ENCODE measurements at places on chromosomes 4 and X.

- DNase-seq, result peak; percentile 11
Measured at GRCh38 chr4:54391104-54391503, 162.0 kb downstream of the PDGFRA start.

DNA sequence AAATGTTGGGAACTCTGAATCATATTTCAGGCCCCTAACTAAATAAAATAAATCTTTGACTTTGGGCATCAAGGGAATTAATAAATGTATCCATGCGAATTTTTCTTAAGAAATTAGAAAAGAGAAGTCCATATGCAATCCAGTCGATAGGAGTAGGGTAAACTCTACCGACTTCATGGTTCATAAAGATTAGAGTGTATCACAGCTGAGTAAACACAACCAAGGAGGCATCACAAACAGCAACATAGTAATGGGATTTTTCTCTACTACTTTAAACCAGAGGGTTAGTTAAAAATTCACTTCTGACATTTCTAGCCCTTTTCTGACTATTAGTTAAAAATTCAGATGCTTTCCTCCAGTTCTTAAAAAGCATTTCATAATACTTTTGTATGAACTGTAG, 19.9 kb downstream of the SEPTIN11 start:
- DNase-seq, result no peak

DNA sequence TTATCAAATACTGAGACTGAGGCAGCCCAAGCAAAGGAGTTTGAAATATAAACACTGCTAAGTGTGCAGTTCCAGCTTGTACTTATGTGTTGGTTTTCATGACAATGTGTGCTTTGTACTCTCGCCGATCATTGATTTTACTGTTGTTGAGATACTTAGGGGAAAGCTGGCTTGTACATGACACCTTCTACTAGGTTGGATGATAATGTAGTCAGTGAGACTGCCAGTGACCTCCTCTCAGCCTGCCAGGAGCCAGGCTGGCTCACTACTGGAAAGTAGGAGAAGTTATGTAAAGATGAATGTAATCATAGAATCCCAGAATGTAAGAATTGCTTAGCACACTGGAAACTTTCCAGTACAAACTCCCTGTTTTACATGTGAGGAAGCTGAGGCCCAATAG, 132.0 kb downstream of the AFF2 start:
- no peak for DNase-seq

DNA sequence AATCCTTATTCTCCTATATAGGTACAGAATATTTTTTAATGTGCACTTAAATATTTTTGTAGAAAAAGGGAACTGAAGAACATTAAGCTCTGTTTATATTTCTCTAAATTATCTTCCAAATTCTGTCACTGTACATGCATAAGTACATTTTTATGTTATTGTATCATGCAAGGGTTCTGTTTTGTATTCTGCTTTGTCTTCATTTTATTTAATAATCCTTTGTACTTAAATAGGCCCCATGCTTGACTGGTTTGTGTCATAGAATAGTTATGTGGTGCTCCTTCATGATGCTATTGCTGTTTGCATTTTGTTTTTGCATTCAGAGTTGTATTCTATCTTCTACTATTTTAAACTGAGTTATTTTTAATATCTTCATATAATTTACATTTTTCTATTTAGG, 111.9 kb upstream of the EDNRA start:
- peak; percentile 30 for DNase-seq

GRCh38 chrX:39693298-39693697, 404.5 kb downstream of the BCOR start:
- no peak for DNase-seq

- no peak for DNase-seq
Measured at GRCh38 chrX:126137899-126138298, 28.2 kb downstream of the DCAF12L2 start.
